ENCODE measurements at places on chromosomes 4 and X. TPM values are rescaled to one million over a fixed set of nuclear protein-coding genes. Genes with fewer than 3 reads are reported as not detected.

Gene POF1B
- 0.81 TPM for total RNA-seq

Gene NLRP2B
- total RNA-seq = 0.95 TPM

Gene FUNDC1
- total RNA-seq = 3.8 TPM

Gene CLDN2
- total RNA-seq = not detected

Gene TMPRSS11B
- not detected for total RNA-seq

DNA sequence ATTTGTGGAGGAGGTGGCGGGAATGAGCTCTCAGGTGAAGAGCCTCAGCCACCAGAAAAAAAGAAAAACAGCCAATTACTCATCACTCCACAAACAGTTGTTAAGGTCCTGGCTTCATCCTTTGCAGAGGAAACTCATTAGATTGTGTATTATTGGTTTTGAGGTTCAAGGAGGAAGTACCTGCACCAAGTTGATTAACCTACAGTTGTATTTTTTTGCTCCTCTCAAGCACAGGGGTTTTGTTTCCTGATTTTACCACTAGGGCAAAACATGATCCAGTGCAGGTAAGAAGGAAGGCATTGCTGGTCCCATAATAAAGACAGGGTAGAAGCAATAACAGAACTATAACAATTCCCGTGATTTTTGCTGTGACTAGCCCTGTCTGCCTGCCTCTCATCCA, 84.0 kb upstream of the QRFPR start:
- no peak overlapping the region for H3K27ac ChIP-seq
- H3K36me3 ChIP-seq = no peaks in the 10 kb centered on the region
- H3K4me3 ChIP-seq = no peak overlapping the region
- no peak for DNase-seq
- H3K4me1 ChIP-seq = no peaks in the 10 kb centered on the region

- H3K4me3 ChIP-seq = no peak overlapping the region
- H3K4me1 ChIP-seq = no peaks in the 10 kb centered on the region
- H3K27ac ChIP-seq = no peak overlapping the region
- H3K27me3 ChIP-seq = no peaks in the 10 kb centered on the region
- H3K36me3 ChIP-seq = no peaks in the 10 kb centered on the region
Observed at GRCh38 chr4:37243722-37244582, 591 bp upstream of the NWD2 start.

DNA sequence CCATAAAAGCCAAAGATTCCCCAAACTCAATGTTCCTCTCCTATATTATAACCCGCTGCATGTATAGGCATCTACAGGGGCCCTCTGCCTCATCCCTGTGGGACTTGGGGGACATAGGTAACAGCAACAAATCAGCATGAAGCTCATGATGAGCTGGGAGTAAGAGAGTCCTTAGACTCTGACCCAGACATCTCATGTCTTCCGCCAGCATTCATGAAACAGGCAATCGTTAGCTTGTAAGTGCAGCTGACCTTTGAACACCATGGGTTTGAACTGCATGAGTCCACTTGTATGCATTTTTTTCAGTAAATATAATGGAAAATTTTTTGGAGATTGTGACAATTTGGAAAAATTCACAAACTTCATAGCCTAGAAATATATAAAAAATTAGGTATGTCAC, 10.4 kb upstream of the SCOC start:
- H3K27ac ChIP-seq = no peak overlapping the region
- no peak for DNase-seq
- H3K4me3 ChIP-seq = no peak overlapping the region
- H3K27me3 ChIP-seq = no peaks in the 10 kb centered on the region
- H3K4me1 ChIP-seq = no peaks in the 10 kb centered on the region
- no peaks in the 10 kb centered on the region for H3K36me3 ChIP-seq

- no peaks in the 10 kb centered on the region for H3K36me3 ChIP-seq
- H3K4me1 ChIP-seq = peaks cover 19% of the 10 kb centered on the region
- no peaks in the 10 kb centered on the region for H3K27me3 ChIP-seq
- no peak for DNase-seq
- H3K27ac ChIP-seq = no peak overlapping the region
Observed at GRCh38 chr4:123288309-123289025, 108.1 kb upstream of the SPRY1 start.

GRCh38 chr4:152273343-152273742, 262.5 kb downstream of the FBXW7 start:
- DNase-seq = no peak
- H3K4me3 ChIP-seq = no peak overlapping the region
- H3K36me3 ChIP-seq = no peaks in the 10 kb centered on the region
- no peaks in the 10 kb centered on the region for H3K4me1 ChIP-seq

- no peaks in the 10 kb centered on the region for H3K36me3 ChIP-seq
- DNase-seq = no peak
- no peak overlapping the region for H3K4me3 ChIP-seq
- H3K27me3 ChIP-seq = no peaks in the 10 kb centered on the region
Observed at GRCh38 chr4:1799387-1800375, 6.6 kb downstream of the FGFR3 start.

- H3K4me3 ChIP-seq = no peak overlapping the region
- no peaks in the 10 kb centered on the region for H3K27me3 ChIP-seq
- no peaks in the 10 kb centered on the region for H3K36me3 ChIP-seq
- no peaks in the 10 kb centered on the region for H3K4me1 ChIP-seq
Observed at GRCh38 chr4:11878241-11878640, 449.5 kb upstream of the HS3ST1 start.

DNA sequence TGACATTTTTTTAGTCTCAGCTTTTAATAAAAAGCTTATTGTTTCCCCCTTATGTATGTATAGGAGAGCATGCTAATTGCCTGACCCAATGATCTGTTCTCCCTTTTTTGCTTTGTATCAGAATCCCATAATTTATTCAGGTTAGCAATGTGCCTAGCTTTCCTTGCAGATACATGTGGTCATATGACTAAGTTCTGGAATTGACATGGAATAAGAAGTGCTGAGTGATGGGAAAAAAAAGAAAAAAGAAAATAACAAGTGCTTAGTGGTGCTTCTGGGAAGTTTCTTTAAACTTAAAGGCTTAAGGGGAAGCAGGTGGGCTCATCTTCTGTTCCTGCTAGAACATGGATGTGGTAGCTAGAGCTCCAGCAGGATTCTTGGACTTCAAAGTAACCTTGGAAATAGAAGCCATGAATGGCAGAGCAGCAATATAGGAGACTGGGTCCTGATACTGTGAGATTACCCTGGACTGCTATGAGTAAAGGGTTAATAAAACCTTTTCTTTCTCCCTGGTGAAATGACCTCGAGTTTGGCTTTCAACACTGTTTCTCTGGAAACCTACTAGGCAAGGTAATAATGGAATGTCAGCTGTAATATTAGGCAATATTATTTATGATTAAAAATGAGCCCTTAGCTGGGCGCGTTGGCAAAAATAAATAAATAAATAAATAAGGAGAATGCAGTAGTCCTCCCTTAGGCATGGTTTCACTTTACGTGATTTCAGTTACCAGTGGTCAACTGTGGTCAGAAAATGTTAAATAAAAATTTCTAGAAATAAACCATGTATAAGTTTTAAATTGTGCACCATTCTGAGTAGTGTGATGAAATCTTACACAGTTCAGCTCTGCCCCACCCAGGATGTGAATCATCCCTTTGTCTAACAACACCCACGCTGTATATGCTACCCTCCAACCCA, 16.7 kb upstream of the RBM41 start:
- H3K4me1 ChIP-seq = no peaks in the 10 kb centered on the region
- DNase-seq = no peak
- H3K36me3 ChIP-seq = no peaks in the 10 kb centered on the region
